ENCODE measurements at places on chromosomes 16 and 17.

DNA sequence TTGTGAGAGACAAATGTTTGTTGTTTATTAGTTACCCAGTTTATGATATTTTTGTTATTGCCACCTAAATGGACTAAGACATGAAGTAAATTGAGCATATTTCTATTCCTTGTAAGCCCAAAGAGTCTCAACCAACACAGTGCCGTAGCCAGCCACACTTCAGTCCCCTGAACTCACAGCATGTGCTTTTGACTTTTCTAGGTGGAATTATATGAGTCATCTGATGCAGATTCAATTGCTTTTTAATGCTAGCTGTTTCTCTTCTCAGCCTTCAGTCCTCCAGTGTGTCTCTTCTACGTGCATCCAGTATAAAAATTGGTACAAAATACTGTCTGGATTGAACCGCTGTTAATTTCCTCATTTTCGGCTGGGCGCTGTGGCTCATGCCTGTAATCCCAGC, 39.0 kb downstream of the IQCK start:
- DNase-seq = peak; percentile 11

- DNase-seq = no peak
Observed at GRCh38 chr17:55484575-55484974, 26.7 kb downstream of the SMIM36 start.

DNA sequence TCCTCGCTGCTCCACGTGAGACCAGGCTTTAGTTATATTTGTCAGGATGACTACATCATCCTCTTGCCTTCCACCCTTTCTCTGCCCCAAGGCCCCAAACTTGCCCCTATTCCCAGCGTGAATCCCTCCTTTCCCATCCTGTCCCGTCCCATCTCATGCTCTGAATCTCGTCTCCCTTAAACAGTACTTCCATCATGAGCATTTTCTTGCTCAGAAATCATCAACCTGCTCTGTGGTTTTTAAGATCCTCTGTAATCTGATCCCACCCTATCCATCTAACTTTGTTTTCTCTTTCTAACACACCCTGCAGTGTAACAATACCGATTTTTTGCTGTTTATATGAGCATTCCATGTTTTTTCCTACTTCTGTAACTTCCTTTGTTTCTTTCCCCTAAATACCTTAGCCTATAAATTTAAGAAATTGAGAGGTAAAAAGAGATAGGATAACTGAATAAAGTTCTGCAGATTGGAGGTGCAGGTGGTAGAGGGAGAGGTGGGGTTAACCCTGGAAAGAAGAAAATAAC, 39.7 kb downstream of the MRTFB start:
- DNase-seq = no peak

DNA sequence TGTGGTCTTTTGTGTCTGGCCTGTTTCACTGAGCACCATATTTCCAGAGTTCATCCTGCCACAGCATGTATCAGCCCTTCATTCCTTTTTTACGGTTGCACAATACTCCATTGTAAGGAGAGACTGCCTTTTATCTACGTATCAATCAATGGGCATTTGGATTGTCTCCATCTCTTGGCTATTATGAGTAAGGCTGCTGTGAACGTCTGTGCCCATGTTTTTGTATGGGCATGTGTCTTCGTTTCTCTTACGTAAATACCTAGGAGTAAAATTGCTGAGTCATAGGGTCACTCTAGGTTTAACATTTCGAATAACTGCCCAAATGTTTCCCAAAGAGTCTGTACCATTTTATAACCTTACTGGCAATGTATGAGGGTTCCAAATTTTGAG, 202.8 kb upstream of the FOXF1 start:
- DNase-seq = peak; percentile 94

- DNase-seq = peak; percentile 59
Observed at GRCh38 chr16:4882633-4883285, 35.5 kb downstream of the UBN1 start.

DNA sequence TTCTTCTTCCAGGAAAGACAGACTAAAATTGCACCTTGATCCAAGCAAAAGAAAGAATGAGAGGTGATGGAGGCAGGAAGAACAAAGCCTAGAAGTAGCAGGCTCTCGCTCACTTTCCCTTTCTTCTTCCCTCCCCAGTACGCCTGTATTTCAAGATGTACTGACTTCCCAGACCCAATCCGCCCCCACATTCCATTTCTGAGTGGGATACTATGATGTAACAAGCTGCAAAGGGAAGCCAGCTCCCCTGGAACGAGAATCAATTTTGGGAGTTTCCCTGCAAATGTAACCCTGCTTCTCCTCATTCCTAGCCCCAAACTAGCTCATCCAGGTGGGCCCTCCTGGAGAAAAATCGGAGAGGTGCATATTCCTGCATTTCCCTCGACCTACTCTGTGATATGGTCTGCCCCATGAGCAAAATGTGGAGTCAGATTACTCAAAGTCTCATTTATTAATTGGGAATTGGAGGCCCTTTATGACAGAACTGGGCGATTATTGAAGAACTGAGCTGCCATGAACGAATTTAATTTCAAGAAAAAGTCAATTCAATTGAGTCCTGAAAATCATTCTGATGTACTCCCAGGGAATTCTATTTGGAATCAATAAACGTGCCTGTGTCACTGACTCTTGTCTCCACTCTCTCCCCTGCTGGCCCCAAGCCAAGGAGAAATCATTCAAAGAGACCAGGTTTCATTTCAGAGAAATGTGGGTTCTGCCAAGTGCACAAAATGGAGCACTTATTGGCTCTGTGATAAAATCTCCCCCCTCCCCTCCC, 398.9 kb downstream of the SHISA9 start:
- DNase-seq = no peak

GRCh38 chr17:75723171-75723930, 2.1 kb downstream of the ITGB4 start:
- no peak for DNase-seq

- no peak for DNase-seq
Observed at GRCh38 chr16:73887911-73888310, 408.7 kb upstream of the PSMD7 start.

GRCh38 chr16:57688987-57689761, 5.4 kb upstream of the DRC7 start:
- DNase-seq = no peak

DNA sequence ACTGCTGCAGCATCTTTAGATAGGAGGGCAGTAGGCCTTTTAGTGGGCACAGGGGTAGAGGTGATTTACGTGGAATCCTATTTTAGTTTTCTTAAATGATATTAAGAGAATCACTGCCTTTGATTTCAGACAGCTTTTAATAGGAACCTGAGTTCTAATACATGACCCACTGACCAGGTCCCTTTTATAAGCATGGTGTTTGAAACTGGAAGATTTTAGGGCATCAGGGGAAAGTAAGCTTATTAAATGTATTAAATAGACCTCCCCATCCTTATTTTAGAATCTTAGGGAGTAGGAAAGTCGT, 2.0 kb downstream of the MSL1 start:
- no peak for DNase-seq

DNA sequence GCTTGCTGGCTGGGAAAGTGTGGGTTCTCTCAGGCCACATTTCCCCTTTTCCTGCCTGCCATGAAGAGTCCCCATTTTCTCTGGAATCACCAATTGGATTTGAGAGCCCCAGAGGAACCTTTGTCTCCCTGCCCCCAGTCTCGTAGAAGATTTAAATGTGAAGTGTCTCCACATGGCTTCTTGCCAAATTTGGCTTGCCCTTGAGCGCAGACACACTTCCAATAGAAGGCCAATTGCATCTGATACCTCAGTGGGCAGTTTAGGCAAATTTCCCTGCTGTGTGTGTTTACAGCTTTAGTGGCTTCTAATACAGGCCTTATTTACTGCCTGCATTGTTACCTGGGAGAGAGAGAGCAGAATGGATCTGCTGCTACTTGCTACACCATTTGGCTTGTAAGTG, 29.7 kb downstream of the CDK5R1 start:
- DNase-seq = no peak

DNA sequence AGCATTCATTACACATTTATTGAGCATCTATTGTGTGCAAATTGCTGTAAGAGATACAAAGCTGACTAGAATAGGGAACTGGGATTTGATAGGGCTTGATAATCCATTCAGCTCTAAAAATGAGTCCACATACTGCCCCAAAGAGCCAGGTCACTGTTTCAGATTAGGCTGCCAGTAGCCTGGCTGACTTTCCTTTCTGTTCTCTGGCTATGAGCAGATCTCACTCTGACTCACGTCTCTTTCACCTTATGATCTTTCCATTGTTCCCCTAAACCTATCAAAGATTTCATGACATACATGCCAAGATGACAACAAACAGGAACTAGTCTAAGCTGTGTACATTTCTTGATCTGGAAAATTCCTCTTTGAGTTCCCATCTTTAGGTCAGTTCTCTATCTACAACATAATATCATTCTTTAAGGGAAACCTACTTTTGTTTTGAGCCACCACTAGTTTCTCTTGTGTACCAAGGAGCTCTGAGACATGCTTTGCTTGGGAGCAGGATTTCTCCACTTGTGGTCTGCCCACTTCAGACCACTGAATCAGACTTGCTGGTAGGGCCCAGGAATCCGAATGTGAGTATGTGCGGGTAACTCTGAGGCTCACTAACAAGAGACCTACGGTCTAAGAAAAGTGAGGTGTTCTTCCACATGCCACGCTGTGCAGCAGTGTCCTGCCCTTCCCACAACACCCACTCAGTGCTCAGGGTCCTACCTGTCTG, 40.9 kb upstream of the ICAM2 start:
- peak; percentile 34 for DNase-seq

DNA sequence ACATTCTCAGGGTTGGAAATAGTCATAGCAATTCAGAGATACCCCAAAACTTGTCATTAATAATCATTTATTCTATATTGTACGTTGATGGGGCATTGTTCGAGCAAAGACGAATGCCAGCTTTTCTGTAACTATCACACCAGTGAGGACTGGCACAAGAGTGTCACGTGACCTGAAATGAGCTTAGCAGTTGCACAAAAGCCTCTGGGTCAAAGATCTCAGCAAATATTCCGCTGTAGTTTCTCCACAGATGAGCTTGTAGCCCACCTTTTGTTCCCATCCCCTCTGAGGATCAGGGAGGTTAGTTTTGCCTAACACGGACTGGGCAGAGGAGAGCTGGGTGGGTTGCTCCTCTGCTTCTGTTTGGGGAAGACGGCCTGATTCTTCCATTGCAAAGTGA, 18.2 kb downstream of the IRX3 start:
- DNase-seq = no peak

GRCh38 chr16:56309008-56309407, 116.3 kb downstream of the AMFR start:
- no peak for DNase-seq

GRCh38 chr17:56974055-56974454, 3.9 kb upstream of the SCPEP1 start:
- DNase-seq = no peak

- DNase-seq = no peak
Observed at GRCh38 chr17:79619636-79620206, 8.9 kb upstream of the RBFOX3 start.

DNA sequence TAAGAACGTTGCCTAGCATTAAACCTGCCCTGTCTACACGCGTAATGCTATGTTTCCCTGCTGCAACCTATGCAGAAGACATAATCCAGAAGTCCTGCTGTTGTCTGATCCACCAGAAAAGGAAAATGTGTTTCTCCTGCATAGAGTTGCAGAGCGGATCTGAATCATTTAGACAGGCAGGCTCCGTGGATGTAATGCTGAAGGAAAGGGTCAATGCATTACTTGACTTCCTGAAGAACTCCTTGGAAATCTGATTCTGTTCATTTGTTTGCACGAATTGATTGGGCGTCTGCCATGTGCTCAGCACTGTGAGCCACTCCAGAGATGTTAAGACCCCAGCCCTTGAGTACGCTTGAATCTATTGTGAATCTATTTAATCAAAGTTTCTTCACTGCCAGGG, 83.4 kb downstream of the FOXL1 start:
- DNase-seq = peak; percentile 65

DNA sequence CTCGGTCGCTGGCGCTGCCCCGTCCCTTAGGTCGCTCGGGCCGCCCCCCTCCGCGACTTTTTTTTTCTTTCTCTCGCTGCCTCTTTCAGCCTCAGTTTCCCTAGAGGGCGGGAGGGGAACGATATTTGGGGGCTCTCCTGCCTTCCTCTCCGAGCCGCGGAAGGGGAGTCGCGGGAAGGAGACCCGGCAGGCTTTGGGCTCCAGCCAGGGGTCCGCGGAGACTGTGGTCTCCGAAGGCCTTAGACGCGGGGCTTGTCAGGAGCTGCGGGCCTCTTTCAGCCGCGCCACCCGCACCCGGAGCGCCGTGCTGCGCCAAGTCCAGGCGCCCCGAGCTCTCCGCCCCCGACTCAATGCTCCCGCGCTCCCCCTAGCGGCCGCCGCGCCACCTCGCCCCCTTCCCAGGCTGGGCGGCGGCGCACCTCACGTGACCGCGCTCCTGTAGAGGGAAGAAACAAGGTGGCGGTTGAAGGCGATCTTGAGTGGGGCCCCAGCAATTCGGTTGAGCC, at the start of gene LRRC37B:
TSS of gene LRRC37B (plus strand) at position 427 of the 506 bp plus-strand sequence. CDS start 14,010 bp downstream, outside the sequence.
- peak; percentile 59 for DNase-seq

GRCh38 chr17:75830164-75831031, 13.8 kb downstream of the UNC13D start:
- no peak for DNase-seq

GRCh38 chr16:84423416-84423837, 55.1 kb downstream of the ATP2C2 start:
- peak; percentile 66 for DNase-seq

DNA sequence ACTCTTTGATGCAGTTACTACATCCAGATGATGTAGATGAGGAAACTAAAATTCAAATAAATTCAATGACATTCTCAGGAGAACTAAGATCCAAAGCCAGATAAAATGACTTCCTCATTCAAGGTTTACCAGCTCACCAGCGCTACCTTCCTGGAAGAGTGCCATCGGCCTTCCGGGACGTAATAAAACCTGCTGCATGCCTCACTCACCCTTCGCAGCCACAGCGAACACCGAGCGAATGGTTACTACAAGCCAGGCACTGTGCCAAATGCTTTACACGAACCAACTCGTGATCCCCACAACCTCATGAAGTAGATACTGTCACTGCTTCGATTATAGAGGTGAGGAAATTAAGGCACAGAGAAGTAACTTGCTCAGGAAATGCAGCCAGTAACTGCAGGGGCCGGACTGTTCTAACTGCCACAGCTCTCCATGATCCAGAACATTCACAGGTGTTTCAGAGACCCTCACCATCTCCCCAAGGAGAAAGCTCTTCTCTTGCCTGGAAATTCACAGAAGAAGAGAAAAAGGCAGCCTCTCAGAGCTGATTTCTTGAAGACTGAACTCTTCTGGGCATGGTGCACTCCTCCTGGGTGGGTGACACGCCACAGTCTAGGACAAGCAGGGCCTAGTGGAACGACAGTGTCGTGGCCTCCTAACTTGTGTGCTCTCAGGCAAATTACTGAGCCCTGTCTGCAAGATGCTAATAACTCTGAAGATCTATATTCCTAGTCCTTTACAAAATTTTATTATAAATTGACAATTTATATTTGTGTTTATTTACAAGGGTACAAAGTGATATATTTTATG, 46.8 kb downstream of the HIC1 start:
- no peak for DNase-seq

- DNase-seq = no peak
Observed at GRCh38 chr17:64337676-64338075, 53.0 kb downstream of the PECAM1 start.

- no peak for DNase-seq
Observed at GRCh38 chr16:62615526-62615925, 579.3 kb upstream of the CDH8 start.

DNA sequence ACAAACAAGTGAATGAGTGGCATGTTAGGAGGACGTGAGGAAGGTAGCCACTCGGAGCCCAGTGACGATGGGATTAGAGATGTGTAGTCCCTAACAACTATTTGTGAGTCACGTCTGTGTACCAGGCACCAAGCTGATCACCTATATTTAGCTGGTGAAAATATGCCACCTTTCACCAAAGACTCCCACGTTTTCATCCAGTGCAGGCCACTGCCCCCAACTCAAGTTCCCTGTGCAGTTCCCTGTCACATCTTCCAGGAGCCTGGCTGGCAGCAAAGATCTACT, 67.2 kb downstream of the TOM1L2 start:
- DNase-seq = no peak

Data from fibroblast of mammary gland (primary cell).